ENCODE measurements at places on chromosomes 12 and 14. TPM values are rescaled to one million over a fixed set of nuclear protein-coding genes. Genes with fewer than 3 reads are reported as not detected.

The SCN8A gene
- total RNA-seq, result 3.1 TPM

The TAS2R31 gene
- total RNA-seq, result 2.6 TPM

The PZP gene
- total RNA-seq, result not detected

The MTRFR gene
- 10.9 TPM for total RNA-seq

The PTPN6 gene
- total RNA-seq, result 31.3 TPM

The TPI1 gene
- 519 TPM for total RNA-seq

The SPX gene
- total RNA-seq, result 9.4 TPM

The LRRC9 gene
- not detected for total RNA-seq

The ERBB3 gene
- total RNA-seq, result 12.3 TPM

The GARIN6 gene
- not detected for total RNA-seq

The RPAP3 gene
- 15.7 TPM for total RNA-seq

The RNF212B gene
- not detected for total RNA-seq

The KCNH5 gene
- total RNA-seq, result not detected

The IRAK3 gene
- 3.0 TPM for total RNA-seq

The SSTR1 gene
- 0.67 TPM for total RNA-seq

The HSP90AA1 gene
- 648 TPM for total RNA-seq

The AGAP2 gene
- under 0.01 TPM for total RNA-seq

The KCNA5 gene
- total RNA-seq, result 0.34 TPM

The C12orf54 gene
- not detected for total RNA-seq

The FRMD6 gene
- 206 TPM for total RNA-seq

The OAS1 gene
- total RNA-seq, result 6.0 TPM

The TCL1B gene
- total RNA-seq, result not detected

The CCDC197 gene
- not detected for total RNA-seq

The CPNE8 gene
- 8.0 TPM for total RNA-seq

The INHBC gene
- total RNA-seq, result not detected

The TAS2R42 gene
- total RNA-seq, result not detected

The WNT1 gene
- total RNA-seq, result not detected

The CCDC88C gene
- 22.4 TPM for total RNA-seq

The MMP17 gene
- total RNA-seq, result 1.7 TPM

The CMA1 gene
- total RNA-seq, result not detected

The RPGRIP1 gene
- total RNA-seq, result not detected
